Sigmoid colon (tissue), 7 donors: ENCODE measurements at places on chromosomes 1 and 21.

GRCh38 chr1:174044418-174045222 lies 22.5 kb upstream of the RC3H1 start:
- DNase-seq = no peak

DNA sequence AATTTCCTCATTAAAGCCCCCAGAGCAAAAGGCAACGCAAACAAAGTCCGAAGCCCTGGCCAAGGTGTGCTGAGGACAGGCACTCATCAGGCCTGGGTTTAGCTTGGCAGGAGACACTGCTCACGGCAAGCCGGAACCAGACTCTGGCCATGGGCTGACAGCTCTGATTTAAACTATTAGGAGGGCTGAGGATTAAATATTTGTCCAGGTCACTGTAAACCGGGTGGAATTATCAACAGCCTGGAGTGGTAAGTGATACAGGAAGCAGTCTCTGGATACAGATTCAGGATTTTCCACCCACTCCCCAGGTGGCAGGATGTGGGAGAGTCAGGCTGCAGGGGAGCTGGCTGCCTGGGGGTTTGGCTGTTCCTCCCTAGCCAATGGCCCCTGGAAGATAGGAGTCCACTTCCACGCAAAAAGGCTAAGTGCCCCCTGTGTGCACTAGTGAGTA lies 42.4 kb downstream of the SLC66A1 start:
- no peak for DNase-seq

- DNase-seq = no peak
Measured at GRCh38 chr1:29675481-29676263, 439.4 kb downstream of the PTPRU start.

GRCh38 chr1:193516755-193517388 lies 330.5 kb upstream of the B3GALT2 start:
- no peak for DNase-seq

GRCh38 chr1:39003794-39004193 lies 12.7 kb downstream of the AKIRIN1 start:
- no peak for DNase-seq

DNA sequence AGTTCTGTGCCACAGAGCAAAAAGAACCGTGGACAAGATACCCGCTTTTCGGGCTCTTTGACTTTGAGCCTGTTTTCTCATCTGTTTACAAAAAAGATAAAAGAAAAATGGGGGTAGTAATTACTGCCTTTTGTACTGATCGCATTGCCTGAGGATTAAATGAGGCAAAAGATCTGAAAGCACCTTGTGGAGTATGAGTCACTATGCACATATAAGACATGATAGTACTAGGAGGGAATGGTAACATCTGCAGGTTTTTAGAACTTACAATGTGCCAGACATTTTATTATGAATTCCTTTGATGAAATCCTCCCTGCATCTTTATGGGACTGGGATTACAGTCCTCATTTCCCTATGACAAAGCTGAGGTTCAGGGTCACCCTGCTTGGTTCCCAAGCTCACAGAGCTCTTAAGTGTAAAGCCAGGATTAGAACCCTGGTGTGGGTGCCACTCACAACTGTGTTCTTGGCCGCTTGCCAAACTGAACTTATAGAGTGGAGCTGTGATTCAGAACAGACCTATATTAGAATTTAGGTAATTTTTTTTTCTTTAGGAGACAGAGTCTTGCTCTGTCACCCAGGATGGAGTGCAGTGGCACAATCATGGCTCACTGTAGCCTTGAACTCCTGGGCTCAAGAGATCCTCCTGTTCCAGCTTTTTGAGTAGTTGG lies 1.8 kb downstream of the DISC1 start:
- DNase-seq = no peak

DNA sequence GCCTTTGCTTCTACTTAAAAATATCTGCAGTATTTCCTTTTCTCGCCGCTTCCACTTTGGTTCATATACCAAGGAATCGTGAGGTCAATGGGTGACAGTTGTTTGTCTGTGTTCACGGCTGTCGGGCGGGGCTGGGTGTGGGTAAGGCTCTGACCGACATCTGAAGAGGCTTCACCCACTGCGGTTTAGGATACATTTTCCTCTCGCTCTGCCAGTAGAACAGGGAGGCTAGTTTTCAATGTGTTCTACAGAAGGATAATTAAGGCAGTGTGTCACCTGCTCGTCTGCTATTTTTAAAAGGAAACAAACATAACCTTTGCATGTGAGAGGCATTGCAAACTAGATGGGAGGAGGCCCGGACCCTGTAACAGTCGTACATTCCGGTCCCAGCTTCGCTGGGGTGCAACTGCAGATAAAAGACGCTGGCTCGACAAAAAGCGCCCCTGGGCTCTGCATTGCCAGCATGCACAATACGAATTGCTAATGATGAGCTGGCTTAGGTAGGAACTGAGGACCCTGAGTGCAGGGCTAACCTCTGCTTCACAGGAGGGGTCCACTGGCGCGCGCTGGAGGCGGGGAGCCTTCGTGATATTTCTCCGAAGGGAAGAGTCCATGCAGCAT lies 8.5 kb upstream of the ERG start:
- no peak for DNase-seq

DNA sequence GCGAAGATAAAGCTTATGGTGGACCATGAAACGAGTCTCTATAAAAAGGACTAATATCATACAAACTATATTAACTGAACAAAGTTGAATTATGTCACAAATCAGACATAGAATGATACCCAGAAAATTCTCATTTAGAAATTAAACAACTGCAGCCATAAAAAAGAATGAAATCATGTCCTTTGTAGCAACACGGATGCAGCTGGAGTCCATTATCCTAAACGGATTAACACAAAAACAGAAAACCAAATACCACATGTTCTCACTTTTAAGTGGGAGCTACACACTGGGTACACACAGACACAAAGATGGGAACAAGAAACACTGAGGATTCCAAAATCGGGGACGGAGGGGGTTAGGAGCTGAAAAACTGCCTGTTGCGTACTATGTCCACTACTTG lies 11.5 kb downstream of the COP1 start:
- no peak for DNase-seq

GRCh38 chr1:109112056-109112651 lies 1.8 kb upstream of the ELAPOR1 start:
- DNase-seq = no peak

GRCh38 chr1:154935749-154936554 lies 567 bp downstream of the PMVK start:
- no peak for DNase-seq

GRCh38 chr21:34795548-34796180 lies 126.9 kb downstream of the CLIC6 start:
- DNase-seq = no peak

- peak; percentile 46 for DNase-seq
Measured at GRCh38 chr21:45524756-45525152, 17.5 kb downstream of the SLC19A1 start.

DNA sequence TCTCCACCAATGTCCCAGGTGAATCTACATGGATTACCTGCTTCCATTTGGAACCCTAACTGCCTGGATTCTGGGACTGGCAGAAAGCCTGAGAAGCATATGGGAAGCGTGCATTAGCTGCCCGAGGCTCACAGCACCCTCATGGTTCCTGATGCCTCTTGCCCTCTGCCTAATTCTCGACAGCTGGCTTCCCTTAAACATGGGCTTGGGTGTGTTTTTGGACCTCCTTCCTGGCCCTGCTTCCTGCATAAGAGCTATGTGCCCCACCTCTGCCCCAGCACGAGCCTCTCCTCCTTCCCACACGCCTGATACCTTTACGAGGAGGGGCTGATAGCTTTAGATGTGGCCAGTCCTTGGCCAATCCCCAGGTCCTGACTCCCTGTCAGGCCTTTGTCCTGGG lies 152.4 kb upstream of the HMGB4 start:
- no peak for DNase-seq

DNA sequence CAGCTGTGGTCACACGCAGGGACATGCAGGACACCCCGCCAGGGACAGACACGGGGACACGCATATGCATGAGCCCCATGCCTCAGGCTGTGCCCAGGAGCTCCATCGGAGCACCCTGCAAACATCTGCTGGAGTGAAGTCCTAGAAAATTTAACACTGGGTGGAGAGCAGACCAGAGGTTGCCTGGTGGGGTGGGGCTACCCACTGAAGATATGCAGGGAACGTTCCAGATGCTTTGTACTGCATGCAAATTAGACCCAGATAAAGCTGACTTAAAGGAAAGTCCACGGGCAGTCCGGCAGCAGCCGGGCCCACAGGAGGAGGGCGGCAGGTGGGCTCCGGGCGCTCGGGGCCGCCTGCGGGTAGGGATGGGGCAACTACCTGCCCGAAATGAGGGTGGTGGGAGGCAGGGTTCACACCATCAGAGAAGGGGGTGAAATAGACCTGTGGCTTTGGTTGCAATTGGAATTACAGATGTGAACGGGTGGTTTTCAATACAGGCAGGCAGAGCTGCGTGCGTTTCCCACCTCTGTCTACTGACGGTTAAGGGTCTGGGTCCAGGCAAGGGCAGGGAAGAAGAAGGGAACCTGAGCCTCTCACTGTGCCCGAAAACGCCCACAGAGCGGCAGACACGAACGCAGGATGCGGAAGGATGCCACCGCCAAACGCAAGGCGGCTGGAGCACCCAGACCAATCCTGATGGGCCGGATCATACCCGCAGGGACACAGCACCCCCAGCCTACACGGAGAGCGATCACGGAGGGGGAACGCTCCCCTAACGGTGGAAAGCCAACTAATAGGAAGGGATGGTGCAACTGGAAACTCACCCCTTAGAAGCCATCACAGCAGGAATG lies 21.0 kb downstream of the CFAP74 start:
- DNase-seq = no peak

DNA sequence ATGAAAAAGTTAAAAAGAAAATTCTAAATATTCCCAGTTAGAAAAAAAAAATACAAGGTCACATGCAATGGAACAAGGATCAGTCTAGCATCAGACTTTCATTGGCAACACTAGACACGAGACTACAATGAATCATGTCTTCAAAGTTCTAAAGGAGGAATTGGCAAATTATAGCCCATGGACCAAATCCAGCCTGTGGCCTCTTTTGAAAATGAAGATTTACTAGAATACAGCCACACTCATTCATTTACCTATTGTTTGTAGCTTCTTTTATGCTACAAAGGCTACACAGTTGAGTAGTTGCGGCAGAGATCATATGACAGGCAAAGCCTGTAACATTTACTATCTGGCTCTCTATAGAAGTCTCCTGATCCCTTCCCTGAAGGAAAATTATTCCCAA lies 71.4 kb downstream of the MRPL39 start:
- DNase-seq = no peak

DNA sequence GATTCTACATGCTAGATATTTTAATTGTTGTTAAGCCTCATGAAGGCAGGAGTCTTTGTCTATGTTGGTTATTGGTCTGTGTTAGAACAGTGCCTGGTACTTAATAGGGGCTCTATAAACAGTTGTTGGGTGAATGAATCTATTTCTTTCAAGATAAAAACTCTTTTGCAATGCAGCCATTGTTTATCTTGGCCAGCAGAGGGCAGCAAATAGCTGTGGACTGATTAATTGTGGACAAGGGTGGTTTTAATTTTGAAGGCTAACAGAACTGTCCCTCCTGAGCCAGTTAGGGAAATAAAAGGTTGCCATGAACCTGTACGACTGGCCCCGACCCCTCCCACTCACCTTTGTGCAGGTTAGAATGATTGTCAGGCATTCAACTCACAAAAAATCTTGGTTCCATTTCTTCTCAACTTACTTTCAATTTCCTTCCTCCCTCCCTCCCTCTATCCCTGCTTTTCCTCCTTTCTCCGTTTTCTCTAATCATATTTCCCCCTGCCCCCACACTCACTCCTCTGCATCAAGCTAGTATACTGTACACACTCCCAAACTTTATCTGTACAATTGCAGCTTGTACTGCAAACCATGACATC lies 66.3 kb upstream of the DIRAS3 start:
- DNase-seq = no peak

GRCh38 chr1:15757016-15757543 lies 1.5 kb upstream of the FBLIM1 start:
- no peak for DNase-seq

DNA sequence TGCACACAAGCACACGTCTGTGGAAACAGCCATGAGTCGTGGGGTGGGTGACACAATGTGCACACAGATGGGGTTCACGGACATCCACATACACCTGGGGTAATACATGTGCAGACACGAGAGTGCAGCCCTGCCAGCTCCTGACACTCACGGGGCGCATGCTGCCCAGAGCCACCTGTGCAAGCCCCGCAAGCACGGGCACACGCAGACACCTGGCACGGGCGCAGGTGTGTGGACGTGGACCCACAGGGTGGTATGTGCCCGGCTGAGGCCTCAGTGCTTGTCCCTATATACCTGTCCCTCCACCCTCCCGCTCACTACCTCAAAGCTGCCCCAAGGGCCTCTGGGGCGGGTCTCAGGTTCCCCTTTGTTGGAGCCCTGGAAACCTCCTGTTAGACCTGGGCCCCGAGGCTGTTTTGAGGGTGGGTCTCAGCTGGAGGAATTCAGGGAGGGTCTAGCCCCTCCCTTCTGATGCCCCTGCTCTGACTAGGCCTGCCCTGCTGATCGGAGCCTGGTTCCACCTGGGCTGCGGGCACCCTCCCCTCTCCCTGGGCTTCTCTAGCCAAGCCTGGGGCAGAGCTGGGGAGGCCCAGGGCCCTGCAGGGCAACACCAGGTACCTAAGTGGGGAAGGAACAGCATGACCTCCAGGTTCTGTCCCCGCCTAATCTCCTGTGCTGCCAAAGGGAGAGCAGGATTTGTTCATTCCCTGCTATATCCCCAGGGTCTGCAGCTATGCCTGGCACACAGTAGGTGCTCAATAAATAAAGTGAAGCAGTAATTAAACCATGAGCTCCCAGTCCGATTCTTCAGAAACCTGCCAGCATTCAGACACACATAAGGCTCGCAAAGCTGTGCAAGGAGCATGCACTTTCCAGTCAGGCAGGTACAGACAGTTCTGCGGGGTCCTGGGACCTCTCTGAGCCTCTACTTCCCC lies 49.1 kb downstream of the DMRTB1 start:
- no peak for DNase-seq

GRCh38 chr1:47901001-47901575 lies 96.1 kb downstream of the TRABD2B start:
- no peak for DNase-seq

DNA sequence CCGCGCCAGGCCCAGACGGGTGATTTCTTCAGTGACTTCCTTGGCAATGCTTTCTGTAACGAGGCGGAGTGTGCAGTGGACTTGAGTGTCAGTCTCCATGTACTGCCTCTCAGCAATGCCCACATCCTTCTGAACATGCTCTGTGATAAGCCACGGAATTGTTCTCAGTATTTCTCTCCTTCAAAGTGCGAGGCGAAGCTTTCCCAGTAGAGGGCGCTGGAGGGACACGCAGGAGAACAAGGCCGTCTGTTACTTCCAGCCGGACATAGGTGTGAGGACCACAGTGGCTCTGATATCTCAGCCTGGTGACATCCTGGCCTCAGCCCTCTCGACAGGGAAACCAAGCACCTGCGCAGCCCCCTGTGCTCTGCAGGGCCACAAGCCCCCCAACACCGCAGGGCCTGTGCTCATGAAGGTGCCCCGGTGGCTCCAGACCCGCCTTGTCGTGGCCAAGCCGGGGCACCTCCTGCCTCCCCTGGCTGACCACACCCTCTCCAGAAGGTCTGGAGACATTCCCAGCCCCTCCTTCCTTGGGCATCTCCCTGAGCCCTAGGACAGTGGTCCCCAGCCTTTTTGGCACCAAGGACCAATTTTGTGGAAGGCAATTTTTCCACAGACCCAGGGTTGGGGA lies 46.1 kb upstream of the BACE2 start:
- DNase-seq = peak; percentile 88

DNA sequence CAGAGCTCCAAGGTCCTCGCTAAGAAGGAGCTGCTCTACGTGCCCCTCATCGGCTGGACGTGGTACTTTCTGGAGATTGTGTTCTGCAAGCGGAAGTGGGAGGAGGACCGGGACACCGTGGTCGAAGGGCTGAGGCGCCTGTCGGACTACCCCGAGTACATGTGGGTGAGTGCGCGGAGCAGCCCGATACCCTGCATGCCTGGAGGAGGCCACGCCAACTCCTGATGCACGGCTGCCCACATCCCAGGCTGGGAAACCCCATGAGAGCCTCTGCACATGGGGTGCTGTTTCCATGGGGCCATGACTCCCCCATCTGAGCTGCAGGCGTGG lies 43.0 kb upstream of the TRAPPC10 start:
- DNase-seq = no peak
